ENCODE measurements at places on chromosomes 4 and X.
A peak's percentile ranks its signal among the peaks of the same experiment; 100 is the strongest.

GRCh38 chrX:97551821-97552220, 668.1 kb downstream of the RPA4 start:
- no peak for DNase-seq

DNA sequence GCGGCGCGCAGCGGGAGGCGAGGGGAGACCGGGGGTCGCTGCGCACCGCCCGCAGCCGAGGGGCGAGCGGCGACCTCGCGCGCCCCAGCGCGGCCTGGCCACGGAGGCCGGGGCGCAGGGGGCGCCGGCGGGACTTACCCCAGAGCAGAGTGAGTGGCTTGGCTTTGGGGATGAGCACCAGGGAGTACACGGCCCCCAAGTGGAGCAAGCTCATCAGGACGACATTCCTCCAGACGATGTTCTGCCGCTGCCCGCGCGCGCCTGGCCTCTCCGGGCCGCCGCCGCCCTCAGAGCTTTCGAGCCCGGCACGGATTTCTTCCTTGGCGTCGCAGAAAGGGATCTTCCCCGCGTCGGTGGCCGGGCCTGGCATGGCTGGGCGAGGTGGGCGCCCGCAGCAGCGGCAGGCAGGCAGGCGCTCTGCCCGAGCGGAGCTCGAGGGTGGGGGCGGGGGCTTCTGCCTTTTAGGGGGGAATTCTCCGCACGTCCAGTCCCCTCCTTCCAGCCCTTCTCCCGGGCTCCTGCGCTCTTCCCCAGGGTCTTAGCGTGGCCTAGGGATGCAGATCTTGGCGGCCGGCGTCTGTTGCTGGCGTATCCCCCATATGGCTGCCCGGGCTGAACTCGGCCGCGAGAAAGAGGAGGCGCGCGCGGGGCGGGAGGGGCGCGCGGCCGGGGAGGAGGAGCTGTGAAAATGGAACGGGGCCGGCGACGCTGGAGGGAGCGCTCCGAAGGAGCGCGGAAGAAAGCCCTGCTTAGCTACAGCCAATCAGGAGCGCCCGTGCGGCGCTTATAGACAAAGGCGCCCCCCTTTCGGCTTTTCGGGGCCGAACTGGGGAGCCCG, at the start of gene SCD5:
Gene SCD5, minus strand, starts transcription at position 629 of the 838 bp plus-strand sequence. Its CDS starts 259 bp downstream, at position 370.
- peak; percentile 80 for DNase-seq

DNA sequence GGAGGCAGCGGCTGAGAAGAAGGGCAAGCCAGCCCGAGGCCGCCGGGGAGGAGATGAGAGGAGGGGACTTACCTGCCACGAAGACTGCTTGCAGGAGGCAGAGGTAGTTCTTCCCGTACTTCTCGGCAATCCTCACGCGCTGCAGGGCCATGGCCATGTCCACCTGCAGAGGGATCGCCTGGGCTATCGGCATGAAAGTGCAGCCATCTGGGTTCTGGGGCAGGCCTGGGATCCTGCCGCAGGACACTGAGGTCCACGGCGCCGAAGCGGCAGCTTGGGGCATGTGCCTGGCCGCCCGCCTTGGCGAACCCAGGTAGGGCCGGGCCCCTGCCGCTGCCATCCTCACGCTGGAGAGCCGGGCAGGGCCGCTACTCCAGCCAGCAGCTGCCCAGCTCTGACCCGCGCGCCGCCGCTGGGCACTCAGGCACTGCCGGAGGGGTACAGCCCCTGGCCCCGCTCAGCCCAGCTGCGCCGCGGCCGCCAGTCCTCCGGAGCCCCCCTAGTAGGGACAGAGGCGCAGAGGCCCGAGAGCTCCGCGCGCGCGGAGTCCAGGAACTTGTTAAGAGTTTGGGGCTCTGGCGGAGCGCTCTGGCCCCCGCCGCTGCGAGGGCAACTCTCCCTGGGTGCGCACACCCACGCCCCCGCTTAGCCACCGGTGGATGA, 16.0 kb downstream of the MCF2 start:
- peak; percentile 5 for DNase-seq

- no peak for DNase-seq
Observed at GRCh38 chr4:40261231-40262076, 64.6 kb downstream of the RHOH start.

DNA sequence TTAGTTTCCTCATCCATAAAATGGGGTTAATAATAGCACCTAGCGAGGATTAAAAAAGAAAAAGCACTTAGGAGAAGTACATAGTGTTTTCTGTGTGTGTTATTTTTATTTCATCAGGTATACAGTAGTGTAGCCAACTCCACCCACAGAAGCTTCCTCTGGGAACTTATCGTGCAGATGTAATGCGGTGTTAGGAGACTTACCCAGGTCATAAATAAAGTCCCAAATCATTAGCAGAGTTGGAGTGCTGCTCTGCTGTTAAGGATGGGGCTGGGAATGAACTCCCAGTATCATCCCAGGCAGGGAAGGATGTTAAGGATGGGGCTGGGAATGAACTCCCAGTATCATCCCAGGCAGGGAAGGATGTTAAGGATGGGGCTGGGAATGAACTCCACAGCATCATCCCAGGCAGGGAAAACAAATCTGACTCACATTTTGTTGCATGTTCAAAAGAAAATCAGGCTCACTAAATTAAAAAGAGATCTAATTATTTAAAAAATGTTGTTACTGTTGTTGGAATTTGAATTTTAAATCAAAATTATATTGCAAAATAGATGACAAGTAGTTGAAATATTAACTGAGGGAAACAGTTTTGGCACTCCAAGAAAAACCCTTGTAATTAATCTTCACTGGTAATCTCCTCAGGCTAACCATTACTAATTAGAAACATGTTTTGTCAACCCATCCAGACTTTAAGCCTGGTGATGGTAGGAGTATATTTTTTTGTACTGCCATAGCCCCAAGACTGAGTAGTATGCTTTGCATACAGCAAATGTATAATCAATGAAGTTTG, 10.2 kb upstream of the SFRP2 start:
- DNase-seq = no peak

GRCh38 chr4:2071912-2072867, 13.1 kb downstream of the NAT8L start:
- DNase-seq = no peak

Measured in hepatocyte (in vitro differentiated cells).